ENCODE measurements at places on chromosomes 4 and X.

DNA sequence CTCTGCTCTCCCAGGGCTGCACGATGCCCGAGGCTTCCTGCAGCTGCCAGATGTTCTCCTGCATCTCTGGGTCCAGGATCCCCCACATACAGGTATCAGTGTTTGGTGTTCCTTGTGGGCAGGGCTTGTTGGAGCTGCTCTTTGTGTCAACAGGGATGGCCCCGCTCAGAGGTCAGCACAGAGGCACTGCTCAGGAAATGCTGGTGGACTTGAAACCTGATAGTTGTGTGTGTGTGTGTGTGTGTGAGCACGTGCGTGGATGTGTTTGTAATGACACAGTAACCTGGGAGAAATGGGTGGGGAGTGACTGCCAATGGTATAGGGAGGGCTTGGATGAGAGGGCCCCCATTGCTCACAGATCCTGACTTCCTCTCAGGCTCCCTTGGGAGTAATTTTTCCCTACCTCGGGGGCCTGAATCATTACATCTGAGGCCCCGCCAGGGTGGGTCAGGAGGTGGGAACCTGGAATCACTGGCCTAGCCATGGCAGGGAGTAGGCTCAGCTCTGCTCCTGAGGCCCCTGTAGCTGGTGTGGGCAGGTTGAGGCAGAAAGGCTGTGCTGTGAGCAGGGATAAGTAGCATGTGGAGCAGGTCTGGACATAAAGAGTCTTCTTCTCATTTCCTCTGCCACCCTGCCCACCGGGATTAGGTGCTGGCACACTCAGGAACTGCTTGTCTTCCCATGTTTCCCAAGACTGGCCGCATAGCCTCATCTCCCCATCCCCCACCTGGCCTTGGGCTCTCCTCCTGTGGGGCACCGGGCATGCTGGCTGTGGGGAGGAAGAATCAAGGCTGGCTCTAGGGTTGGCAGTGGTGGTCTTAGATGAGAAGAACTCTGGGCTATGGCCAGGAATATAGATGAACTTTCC, 2.5 kb upstream of the EFNB1 start:
- no peak for DNase-seq

- DNase-seq, result no peak
These were observed 11.6 kb downstream of the ARHGAP24 start for GRCh38 chr4:85486425-85487086.

DNA sequence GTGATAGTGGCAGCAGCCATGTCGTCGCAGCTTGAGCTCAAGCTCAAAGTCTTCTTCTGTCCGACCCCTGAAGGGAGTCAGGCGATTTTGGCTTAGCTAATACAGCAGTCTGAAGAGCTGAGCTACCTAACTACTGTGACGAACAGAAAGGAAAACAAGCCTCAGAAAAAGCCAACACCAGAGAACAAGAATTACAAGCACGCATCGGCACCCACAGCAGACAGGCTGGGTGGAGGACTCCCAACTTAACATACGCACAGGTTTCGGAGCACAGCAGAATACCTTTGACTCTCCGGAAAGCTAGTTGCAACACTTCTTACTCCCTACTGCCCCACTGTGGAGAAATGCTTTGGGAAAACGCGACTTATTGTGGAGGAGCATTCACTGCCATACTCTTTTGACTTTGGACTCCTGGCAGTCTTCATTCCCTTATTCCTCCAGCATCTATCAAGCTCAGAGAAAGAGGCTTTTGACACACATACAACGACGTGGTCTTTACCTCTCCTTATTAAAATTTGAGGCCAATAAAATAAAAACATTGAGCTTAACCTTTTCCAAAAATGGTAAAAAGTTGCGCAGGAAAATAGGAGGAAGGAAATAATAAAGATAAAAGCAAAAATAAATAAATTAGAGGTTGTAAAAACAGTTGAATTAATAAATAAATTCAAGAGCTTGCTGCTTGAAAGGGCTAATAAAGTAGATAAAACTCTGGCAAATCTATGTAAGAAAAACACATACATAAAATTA, 41.3 kb upstream of the GPC3 start:
- DNase-seq, result no peak

GRCh38 chr4:18405054-18405453, 383.5 kb upstream of the LCORL start:
- DNase-seq, result no peak

GRCh38 chr4:69323284-69323683, 43.0 kb downstream of the UGT2B28 start:
- no peak for DNase-seq

DNA sequence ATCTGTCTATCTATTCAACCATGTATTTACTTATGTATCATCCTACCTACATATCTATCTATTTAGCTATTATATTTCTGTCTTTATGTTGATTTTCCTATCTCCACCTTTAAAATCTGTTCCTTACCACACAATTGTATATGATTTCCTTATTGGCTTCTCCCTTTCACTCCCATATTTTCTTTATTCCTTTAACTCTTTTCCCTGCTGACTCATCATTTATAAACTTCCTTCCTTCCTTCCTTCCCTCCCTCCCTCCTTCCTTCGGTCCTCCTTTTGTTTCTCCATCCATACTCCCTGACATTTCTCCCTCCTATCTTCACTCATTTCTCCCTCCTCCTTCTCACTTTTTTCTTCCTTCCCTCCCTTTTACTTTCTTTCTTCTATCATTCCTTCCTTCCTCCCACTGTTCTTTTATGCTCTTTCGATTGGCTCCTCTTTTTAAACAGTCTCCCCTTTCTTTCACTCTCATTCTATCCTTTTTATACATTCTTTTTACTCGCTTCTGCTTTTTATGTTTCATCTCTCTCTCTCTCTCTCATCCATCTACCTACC, 100.3 kb downstream of the RBMX2 start:
- no peak for DNase-seq

DNA sequence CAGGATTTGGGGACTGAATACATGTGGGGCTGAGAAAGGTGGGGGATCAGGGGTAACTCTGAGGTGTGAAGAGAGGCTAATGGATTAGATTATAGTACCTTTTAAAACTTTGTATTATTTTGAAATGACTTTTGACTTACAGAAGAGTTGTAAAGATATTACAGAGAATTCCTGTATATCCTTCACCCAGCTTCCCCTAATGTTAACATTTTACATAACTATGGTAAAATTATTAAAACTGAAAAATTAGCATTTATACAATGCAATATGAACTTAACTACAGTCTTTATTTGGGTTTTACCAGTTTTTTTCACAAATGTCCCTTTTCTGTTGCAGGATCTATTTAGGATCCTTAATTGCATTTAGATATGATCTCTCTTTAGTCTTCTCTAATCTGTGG, 57.4 kb downstream of the TMEM164 start:
- no peak for DNase-seq

GRCh38 chrX:107465932-107466620, 16.6 kb downstream of the FRMPD3 start:
- DNase-seq, result no peak

DNA sequence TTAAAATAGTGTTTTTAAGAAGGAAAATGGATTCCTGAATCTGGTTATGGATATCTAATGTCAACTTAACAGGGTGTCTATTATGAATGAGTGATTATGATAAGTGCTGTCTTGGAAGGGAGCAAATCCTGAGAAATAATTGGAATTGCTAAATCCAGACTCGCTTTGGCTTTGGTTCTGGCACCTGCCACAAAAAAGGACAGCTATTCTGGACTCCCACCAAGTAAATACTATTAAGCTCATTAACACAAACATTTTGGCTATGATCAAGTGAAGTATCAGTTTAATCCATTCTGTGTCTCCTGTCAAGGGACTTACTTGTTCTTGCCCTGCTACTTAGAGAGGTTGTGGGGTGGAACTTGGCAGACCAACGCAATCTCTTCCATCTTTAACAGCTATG, 403.7 kb downstream of the CENPC start:
- no peak for DNase-seq

GRCh38 chr4:117784266-117784665, 250.0 kb upstream of the NDST3 start:
- no peak for DNase-seq

DNA sequence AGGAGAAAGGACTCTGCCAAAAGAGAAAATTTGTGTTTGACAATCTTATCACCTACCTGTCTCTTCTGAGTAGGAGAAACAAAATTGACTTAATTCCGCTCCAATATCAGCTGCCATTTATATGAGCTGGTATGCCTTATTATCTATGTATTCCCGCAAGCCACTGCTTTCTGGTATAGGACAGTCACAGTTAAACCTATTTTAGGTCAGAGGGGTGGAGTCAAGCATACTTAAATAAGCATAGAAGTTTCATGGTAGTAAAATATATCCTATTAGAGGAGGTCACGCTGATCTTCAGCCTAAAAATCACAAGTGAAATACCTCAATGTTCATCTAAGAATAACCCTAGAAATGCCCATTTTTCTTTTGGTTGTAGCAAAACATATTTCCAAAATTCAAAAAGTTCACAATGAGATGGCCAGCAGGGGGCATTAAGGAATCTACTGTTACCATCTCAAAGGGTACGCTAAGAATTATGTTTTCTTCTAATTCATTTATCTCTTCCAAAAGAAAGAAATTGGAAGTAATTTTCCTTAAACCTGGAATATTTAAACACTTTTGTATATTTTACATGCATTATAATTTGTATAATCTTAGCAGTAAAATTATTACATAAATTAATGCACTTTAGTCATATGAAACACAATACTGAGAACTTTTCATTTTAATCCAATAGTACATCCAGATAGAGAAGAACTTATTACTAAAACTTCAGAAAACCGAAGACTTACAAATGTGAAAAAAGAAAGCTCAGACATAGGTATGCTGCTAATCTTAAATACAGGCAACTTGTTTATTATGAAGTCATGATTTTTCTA, 10.5 kb downstream of the PPAT start:
- no peak for DNase-seq

DNA sequence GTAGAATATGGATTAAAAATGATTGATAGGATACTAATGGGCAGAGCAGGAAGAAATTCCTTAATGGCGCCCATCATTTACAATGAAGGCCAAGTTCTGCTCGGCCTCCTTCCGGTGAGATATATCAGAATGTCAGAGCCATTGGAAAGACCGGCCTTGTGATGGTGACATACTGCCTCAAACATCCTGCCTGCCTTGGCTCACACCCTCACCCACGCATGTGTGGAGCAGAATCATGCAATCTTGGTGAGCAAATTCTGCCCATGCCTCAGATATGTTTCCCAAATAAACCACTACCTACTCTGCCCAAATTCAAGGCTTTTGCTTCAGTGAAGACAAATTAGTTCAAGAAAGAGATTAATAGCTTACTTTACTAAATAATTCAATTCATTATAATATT, 163.3 kb downstream of the MID1 start:
- DNase-seq, result no peak

- DNase-seq, result no peak
These were observed 10.6 kb upstream of the SHOX start for GRCh38 chrX:619812-620531.

- DNase-seq, result no peak
These were observed 43.1 kb downstream of the NAT8L start for GRCh38 chr4:2102045-2102883.

GRCh38 chrX:88425739-88426138, 321.3 kb upstream of the CPXCR1 start:
- DNase-seq, result no peak

GRCh38 chrX:53280331-53281320, 758 bp downstream of the IQSEC2 start:
- no peak for DNase-seq

DNA sequence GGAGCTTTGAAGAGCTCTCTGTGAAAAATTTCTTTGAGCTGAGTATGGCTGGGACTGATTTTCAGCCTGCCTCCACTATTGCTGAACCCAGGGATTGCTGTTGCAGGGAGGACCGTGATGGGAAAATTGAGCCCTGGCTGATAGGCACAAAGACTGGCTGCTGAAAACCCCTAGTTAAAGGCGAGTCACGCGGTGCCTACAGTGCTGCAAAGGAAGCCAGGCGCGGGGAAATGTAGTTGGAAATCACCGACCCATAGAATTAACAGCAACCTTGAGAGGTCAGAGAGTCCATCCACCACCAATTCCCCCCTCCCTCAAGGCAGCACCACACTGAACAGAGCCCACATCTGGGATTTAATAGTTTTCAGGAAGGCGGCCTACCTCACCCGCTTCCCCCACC, 26.0 kb downstream of the FRMD7 start:
- DNase-seq, result no peak

- no peak for DNase-seq
These were observed 394 bp downstream of the MED14 start for GRCh38 chrX:40734971-40735324.

DNA sequence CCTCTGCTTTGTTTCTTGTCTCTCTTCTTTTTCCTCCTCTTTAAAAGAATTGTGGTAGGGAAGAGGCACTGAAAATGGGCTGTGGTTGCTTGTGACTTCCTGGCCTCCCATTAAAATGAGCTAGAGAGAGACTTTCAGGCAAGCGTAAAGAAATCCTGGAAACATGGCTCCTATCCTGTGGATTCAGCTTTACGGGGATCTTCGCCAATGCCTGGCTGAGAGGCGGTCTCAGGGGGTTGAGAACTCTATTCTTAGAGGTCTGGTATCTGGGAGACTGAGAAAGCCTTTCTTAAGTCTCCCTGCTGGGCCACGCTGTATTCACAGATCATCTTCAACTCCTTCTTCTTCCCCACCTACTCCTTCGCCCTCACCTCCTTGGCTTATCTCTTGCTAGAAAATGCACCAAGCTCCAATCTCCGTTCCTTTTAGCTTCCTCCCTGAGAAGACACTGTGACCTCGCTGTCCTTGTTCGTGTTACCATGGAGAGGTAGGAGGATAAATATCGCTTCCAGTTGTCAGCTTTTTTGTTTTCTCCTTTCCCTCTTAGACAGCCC, 542 bp upstream of the KLF8 start:
- DNase-seq, result no peak

DNA sequence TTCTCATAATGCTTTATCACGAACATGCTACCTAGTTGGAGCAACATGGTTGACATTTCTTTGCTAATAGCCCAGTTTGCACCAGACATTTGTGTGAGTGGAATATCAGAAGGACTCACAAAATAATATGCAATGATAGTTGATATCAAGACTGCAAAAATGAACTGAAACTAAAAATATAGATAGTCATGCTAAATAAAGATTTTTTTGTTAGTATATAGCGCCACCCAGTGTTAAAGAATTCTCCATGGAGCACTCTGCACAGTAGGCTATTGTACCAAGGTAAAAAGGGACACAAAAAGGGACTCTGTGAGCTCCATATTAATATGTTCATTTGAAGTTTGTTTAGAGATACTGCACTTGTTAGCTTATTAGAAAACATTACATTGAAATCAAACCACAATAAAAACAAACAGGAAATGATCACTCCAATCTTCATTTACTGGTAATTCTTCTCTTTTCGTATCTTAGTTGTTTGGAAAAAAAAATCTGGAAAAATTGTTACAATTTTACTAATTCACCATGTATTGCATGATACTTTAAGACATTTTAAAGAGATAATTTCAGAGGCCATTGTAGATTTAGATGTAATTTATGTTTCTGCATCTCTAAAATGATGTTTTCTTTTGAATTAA, 1509.6 kb downstream of the ADGRL3 start:
- no peak for DNase-seq

GRCh38 chrX:48043056-48043455, 28.4 kb downstream of the ZNF630 start:
- DNase-seq, result no peak

DNA sequence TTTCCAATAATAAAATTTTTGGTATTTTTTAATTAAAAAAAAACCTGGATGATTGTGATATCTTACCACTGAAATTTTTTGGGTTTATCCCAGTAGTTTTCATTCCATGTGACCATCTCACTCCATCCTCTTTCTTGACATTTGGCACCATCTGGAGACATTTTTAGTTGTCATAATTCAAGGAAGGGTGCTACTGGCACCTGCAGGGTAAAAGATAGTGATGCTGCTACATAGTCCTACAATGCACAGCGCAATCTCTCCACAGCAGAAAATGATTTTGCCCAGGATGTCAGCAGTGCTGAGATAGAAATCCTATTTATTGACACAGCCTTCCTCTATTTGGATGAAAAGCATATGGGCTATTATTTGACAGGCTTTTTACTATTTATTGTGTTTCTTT, 79.3 kb downstream of the RBPJ start:
- DNase-seq, result no peak

Measured in stimulated activated CD8-positive, alpha-beta memory T cell treated with anti-CD3 and anti-CD28 coated beads, Interleukin-4, amount 100 ng/mL, for 1 hour (primary cell).